ENCODE measurements at places on chromosomes 2 and 18.

GRCh38 chr18:70190529-70190928, 15.0 kb downstream of the RTTN start:
- DNase-seq = no peak

GRCh38 chr2:183995632-183996031, 602.7 kb upstream of the ZNF804A start:
- no peak for DNase-seq

DNA sequence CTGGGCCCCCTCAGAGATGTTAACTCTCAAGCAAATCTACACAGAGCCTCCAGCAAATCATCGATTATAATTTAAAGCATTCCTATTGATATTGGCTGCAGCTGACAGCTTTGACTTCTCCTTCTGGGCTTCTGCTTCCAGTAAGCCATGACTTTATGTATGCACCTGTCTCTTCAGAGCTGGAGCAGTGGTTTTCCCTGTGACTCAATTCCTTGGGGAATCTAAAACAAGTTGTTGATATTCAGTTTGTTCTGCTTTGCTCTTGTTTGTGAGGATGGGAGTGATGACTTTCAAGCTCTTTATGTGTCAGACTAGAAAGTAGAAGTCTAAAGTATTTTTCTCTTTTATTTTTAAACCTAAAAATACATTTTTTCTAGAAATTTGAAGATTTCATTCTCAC, 45.1 kb upstream of the TNP1 start:
- no peak for DNase-seq

GRCh38 chr2:85199698-85200097, 66.5 kb downstream of the TCF7L1 start:
- no peak for DNase-seq

DNA sequence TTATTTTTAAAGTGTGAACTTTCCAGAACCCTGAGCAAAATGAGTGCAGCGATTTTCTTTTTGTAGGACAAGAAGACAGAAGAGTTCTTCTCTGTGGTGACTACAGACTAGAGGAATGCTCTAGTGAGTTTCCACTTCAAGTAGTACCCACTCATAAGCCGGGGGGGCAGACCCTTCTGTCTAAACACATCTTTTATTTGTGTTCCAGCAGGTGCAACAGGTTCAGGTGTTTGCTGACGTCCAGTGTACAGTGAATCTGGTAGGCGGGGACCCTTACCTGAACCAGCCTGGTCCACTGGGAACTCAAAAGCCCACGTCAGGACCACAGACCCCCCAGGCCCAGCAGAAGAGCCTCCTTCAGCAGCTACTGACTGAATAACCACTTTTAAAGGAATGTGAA, 25.2 kb downstream of the PTRHD1 start:
- no peak for DNase-seq

DNA sequence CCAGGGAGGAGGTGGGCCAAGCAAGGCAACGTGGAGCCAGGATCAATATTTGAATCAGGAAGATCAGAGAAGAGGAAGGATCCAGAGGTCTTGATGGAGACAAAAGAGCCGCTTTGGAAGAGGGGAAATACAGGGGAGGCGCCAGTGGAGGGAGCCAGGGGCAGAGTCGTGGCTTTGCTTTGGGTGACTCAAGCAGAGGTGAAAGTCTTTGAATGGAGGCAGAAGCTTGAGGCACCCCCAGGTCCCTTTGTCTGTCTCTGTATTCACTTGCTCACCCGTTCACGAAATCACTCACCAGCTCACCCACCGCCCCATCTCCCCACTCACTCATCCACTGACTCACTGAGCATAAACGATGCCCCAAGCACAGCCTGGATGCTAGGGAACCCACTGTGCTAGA, 134.1 kb downstream of the ACOXL start:
- DNase-seq = no peak

DNA sequence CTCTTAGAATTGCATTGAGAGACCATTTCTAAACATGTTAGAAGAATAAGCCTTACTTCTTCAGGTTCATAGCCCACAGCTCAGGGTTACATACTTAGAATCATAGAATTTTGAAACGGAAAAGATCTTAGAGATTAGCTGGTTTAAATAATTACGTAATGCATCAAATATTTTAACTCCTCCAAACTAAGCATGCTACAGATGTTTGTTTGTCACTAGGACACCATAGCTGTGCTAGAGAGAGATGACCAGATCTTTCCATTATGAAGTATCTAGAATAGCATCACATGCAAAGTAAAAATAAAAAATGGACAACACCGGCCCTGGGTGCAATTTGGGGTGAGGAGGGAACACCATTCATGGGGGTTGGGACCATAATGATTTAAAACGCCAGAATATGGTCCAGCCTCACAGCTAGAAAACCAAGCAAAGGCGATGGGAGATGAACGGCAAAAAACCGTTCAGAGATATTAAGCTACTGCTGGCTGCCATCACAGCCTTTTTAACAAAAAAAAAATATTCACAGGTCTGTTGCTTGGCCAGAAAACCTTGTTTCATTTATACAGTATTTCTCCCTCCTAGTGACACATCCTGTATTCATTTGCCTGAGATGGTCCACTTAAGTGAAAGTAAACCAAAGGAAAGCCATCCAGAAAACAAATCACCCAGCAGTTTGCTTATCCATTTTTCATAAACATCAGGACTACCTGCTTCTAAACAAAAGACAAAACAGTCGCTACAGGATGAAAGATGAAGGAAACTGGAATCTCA, 94.2 kb downstream of the EPHA4 start:
- DNase-seq = no peak

DNA sequence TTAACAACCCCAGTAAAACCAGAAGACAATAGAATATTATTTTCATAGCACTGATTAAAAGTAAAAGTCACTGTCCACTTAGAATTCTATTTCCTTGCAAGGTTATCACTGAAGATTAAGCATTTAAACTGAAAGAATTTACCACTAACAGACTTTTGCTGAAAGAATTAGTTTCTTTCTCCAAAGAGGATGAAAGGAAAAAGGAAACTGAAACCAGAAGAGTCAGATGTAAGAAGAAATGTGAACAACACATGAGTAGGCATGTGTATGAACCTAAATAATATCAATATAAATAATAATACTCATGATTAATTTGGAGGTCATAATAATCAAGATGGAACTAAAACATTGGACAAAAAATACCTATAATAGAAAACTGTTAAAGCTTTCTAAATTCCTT, 82.4 kb upstream of the KLHL29 start:
- no peak for DNase-seq

DNA sequence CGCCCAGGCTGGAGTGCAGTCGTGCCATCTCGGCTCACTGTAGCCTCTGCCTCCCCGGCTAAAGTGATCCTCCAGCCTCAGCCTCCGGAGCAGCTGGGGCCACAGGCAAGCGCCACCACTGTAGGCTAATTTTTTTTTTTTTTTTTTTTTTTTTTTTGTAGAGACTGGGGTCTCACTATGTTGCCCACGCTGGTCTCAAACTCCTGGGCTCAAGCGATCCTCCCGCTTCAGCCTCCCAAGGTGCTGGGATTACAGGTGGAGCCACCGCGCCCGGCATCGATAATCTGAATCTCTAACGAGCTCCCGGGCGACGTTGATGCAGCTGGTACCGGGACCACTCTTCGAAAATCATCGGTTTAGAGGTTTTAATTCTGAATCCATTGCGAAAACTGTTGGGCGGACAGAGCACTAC, 520 bp upstream of the CYP20A1 start:
- no peak for DNase-seq

DNA sequence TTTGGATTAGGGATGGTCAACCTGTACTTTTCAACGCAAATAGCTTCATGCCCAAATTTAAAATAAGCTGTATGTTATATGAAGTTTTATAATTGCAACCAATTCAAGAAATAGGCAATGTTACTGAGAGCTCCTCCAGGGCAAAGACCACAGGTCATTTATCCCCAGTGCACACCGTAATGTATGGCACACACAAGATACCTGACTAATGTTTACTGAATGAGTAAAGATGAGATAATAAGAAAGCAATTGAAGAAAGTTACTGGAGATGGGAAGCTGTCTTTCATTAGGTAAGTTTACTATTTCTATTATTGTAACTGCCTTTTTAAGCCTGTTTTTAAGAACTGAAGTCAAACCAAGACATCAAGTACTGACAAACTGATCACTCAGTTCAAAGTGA, 184.5 kb upstream of the VRK2 start:
- no peak for DNase-seq

- DNase-seq = peak; percentile 15
These were observed 3.6 kb downstream of the VIL1 start for GRCh38 chr2:218422403-218423086.

DNA sequence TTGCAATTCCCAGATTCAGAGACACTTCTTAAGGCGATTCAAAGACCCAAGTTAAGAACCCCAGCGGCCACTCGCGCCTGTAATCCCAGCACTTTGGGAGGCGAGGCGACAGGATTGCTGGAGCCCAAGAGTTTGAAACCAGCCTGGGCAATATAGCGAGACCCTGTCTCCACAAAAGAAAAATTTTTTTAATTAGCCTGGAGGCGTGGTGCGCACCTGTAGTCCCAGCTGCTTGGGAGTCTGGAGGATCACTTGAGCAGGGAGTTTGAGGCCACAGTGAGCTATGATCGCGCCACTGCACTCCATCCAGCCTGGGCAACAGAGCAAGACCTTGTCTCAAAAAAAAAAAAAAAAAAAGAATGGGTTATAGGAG, 585 bp upstream of the ANAPC1 start:
- DNase-seq = no peak

- no peak for DNase-seq
These were observed 45.6 kb downstream of the INPP4A start for GRCh38 chr2:98489971-98490962.

GRCh38 chr2:41546031-41546430, 501.8 kb upstream of the PKDCC start:
- DNase-seq = no peak

GRCh38 chr2:20229322-20230113, 4.6 kb upstream of the SDC1 start:
- no peak for DNase-seq

DNA sequence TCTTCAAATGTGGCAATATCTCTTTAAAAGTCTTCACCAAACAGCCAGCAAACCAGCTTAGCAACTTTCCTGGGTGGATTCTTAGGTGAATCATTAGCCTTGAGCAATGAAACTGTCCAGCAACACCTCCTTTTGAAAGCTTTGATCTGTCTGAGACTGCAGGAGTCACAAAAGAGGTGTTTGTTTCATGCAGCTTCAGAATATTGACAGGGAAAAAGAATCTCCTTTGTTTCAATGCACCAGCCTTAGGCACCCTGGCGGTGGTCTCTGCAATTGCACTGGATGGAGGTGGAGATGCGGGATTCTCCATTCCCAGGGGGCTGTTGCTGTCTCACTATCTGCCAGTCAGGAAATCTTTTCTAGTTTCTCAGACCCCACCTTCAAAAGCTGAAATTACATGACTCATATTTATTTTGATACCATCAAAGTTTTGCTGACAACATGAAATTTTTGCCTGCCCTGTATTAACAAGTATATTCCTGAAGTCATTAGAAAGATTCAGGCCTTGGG, 76.0 kb upstream of the DSG1 start:
- peak; percentile 60 for DNase-seq

- peak; percentile 13 for DNase-seq
These were observed 15.3 kb downstream of the TM4SF20 start for GRCh38 chr2:227363756-227364155.

DNA sequence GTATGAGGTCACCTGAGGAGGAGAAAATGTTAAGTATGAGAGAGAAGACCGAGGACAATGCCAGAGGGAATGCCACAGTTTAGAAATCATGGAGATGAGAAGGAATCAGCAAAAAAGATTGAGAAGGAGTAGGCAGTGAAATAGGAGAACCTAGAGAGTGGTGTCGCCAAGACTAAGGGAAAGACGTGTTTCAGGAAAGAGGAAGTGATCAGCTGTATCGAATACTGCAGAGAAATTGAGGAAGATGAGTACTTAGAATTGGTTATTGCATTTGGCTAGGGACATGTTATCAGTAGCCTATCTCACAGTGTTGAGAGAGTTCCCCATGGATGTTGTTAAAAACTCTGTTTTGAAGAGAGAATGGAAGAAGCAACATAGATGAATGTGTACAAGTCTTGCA, 112.3 kb downstream of the GALNT1 start:
- no peak for DNase-seq

GRCh38 chr18:2091937-2092336, 479.4 kb downstream of the METTL4 start:
- DNase-seq = no peak

DNA sequence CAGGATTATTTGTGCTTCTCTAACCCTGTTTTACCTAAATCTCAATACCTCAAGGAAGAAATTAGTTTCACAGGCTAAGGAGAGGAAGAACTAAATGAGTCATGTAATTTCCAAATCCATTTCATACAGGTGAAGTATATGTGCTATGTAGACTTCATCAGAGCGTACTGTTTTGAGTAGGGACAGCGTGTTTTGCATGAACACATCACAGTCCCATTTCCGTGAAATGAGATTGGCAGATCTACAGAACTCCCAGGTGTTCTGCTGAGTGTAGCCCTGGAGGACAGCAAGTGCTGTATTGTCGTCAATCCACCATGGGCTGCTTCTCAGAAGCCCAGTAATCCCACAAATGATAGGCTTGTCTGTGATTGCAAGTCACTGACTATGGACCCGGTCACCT, 97.7 kb downstream of the XRCC5 start:
- no peak for DNase-seq

GRCh38 chr2:96316999-96317398, 8.1 kb upstream of the ITPRIPL1 start:
- DNase-seq = no peak

- DNase-seq = no peak
These were observed 884.3 kb downstream of the TSN start for GRCh38 chr2:122639711-122640110.

- no peak for DNase-seq
These were observed 61.5 kb upstream of the CYP20A1 start for GRCh38 chr2:203177361-203177760.

GRCh38 chr2:33212151-33212550, 264.3 kb upstream of the RASGRP3 start:
- DNase-seq = no peak

DNA sequence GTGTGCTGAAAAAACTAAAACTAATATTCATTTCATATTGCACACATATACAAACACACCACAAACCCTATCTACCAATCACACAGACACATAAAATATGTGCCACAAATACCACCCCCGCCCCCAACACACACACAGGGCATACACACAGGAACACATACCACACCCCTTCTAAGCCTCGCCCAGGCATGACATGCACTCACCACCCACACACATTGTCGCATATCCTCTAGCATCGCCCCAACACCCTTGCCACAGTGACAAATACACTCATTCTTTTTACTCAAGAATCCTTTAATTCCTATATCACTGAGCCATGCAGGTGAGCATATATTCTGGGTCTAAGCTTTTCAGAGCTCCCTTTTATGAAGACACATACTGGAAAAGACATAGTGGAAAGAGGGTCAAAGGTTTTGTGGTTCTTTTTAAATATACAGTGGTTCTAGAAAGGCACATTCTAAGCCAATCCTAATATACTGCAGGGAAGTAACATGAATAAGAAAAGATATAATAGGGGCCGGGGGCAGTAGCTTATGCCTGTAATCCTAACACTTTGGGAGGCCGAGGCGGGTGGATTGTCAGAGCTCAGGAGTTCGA, 24.5 kb upstream of the LCLAT1 start:
- DNase-seq = peak; percentile 41
